Uterus (tissue), 4 donors: ENCODE measurements at places on chromosomes 4 and X. TPM values are rescaled to one million over a fixed set of nuclear protein-coding genes. Genes with fewer than 3 reads are reported as not detected.
A peak's percentile ranks its signal among the peaks of the same experiment; 100 is the strongest.

DNA sequence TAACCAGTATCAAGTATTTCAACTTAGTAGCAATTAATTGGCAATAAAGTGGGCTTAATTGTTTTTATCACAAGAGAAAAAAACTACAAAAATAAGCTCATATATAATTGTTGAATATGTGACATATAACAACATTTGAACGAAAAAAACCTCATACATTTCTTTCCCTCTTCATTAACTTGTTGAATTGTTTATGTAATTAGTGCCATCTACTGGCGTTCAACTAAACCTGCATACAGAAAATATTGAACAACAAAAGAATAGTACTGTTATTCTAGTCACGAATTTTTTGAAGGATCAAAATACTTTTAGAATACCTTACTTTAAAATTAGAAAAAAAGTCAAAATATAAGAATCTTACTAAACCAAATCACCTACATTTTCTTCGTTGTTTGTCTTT lies 586.5 kb upstream of the FTHL17 start:
- no peak for DNase-seq

MRFAP1 gene
- total RNA-seq: 218 TPM

DNA sequence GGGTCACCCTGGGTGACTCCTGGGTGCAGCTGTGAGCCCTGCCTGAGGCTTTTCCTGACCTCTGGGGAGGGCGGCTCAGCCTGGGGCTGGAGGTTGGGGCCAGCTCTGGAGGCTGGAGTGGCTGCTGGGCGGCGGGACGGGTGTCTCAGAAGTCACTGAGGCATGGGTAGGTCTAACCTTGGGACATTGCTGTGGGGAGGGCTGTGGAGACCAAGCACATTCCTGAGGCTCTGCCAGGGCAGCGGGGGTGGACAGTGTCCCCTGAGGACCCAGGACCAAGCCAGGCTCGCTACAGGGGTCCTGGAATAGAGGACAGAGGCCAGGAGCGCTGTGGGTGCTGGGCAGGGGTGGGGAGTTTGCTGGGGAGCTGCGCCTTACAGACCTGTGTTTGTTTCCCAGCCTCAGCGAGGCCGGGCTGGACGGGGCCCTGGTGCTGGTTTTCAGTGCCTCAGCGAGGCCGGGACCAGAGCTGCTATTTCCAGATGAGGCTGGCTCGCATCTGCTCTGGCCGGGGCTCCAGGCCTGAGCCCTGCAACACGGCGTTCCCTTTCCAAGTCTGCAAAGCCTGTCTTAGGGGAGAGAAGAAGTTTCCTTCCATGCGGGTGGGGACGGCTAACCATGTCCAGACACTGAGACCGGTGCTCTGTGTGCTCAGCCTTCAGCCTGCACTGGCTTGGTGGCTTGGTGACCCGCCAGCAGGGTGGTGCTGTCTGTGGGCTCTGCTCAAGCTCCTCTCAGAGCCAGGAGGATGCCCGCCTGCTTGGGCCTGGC lies 3.0 kb upstream of the SLC25A6 start:
- peak; percentile 15 for DNase-seq

- DNase-seq: no peak
These were observed 63.0 kb upstream of the AR start for GRCh38 chrX:67480789-67481188.

DNA sequence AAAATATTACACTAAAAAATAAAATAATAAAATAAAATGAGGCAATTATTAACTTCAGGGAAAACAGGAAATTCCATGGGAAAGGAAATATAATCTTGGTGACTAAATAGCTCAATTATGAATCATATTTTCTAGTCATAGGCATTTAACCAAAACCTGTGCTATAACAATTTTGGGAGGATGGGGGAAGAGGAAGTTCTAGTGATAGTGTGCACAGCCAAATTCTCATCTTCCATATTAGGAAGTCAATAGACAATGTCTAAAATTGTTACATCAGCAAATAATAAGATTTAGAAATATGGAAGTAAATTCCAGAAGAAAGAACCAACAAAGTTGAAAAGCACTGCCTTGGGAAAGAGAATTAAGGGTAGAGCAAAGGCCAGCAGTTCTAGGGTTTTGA lies 2.8 kb downstream of the AWAT2 start:
- DNase-seq: no peak

DNA sequence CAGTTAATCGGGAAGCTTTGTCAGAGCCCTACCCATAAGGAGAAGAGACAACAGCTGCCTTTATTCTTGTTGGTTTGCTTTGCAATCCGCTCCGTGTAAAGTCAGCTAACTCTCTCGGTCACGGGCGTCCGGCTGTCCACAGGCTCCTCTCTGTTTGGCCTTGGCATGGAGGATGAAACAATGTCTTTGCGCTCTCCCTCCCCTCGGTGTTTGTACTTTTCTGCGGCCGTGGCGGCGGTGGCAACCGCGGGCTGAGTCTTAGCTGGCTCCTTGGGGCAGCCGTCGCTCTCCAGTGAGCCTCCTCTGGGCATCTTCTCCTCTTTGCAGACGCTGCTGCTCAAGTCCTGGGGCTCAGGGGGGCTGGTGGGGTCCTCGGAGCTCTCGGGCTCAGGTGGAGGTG lies 10.6 kb upstream of the IRAK1 start:
- DNase-seq: no peak

DNA sequence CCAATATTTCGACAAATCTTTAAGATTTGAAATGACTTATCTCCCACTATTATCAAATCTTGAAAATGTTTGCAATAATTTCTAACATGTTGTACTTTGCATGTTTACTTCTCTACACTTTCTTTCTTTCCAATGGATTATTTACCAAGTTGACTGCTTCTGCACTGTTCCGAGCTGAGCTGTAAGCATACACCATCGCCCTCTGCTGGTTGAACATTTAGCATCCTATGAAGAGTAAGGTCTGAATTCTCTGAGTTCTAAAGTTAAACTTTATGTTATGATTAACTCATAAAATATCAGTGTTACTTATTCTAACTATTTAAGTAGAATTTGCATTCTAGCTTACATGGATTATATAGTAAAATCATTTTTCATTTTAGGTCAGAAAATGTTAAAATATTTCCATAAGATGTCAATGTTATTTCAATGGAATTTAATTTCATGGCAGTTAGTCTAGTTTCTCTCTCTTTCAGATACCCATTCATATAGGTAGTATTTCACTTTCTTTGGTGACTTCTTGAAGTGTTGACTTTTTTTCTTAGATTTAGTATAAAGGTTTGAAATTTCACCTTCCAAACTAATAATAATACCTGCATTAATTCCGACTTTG lies 137.4 kb downstream of the DKK2 start:
- no peak for DNase-seq

DNA sequence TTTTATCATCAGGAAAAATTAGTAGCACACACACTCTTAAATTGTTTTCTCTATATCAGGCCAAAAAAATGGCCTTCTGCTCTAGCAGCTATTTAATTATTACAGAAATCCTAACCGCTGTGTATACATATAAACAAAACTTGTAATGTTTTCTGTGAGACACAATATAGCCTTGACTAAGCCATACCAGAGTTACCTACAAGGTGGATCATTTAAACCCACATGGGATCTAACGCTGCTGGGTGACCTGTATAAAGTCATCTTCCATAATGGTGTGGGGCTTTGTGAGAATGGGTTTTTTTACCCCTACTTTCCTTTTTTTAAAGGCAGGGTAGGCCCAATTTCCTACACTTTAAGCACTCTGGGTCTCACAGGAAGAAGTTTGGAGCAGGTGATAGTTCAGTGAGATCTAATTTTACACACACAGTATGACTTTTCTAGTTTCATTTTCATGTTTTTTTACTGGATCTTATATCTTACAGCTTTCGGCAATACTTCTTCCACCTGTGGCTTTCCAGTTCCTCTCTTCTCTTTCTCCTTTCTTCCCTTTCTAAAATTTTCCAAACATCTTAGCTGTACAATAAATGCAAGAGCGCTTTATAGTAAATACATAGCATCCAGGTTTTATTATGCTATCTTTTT lies 66.9 kb upstream of the MMAA start:
- no peak for DNase-seq

DNA sequence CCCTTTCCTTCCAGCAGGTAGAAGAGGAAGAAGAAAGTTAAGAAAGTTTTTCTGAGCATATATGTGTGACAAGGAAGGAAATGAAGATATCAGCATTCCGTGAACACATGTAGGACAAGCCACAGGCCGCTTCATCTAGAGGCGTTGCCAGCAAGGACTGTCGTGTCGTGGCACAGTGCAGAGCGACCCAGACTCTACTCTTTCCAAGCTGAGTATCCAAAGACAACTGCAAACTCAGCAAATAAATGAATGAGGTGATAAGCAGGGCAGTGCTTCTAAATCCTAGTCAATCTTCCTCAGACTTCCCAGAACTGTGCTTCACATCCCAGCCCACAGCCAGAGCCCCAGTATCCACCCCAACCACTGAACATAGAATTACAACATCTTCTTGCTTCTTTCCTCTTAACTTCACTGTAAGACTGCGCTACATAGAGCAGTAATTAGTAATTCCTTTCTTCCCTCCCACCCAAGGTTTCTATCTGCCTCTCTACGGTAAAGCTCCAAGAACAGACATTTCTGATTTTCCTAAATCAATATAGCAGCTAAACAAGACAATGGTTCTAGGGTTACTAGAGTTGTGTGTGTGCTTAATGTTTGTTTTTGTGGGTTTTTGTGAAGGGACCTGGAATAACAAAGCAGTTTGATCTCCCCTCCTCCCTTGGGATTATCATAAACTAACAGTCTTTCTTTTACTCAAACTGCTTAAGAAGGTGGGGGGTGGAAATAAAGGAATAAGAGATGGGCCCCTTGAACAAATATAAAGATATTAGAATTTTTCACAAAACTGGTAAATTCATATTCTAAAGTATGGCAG lies 71.6 kb downstream of the PAPSS1 start:
- no peak for DNase-seq

DNA sequence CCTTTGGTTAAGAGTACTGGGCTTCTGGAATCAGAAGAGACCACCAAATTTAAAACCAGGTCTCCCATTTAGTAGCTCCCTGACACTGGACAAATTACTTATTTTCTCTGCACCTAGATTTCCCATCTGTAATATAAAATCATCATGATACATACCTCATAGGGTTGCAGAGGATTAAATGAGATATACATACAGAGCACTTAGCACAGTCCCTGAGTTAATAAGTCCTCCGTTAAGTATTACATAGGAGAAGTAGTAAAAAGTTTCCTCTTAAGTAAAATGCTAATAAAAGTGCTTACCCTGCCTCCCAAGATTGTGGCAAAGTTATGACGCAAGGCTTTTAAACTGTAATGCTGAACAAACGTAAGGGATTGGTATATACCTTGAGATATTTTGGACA lies 539 bp upstream of the CHIC1 start:
- no peak for DNase-seq

DNA sequence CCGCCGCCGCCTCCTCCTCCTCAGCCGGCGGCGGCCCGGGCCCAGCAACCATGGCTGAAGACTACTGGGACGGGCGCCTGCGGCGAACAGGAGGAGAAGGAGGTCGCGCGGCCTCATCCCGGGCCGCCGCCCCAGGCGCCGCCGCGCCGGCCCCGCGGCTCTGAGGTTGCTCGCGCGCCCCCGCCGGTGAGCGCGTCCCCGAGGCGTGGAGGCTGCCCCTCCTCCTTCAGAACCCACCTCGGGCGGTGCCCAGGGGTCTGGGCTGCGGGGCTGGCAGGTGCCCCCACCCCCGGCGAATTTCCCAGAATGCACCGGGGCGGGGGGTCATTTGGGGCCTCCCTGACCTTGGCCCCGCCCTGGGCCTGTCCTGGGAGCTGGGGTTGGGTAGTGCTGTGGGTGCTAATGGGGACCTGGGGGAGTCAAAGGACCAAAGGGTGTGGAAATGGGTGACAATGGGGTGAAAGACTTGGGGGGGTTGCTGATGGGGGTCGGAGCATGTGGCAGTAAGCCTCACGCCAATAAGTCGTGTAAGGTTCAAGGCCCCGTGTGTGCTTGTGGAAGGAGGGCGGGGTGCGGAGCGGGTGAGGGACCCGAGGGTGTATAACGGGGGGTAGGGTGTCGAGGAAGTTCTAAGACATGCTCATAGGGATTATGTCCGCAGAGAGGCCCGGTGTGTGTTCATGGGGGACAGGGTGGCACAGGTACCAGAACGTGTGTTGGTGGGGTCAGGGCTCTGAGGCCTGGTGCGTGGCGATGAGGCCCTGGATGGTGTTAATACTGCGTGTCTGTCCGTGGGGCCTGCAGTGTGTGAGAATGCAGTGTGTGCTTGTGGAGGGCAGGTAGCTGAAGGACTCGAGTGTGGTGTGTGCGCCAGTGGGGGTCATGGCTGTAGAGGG lies 687 bp downstream of the CDK16 start:
- DNase-seq: peak; percentile 49

GRCh38 chr4:97073194-97073593 lies 1070.1 kb downstream of the STPG2 start:
- no peak for DNase-seq

DNA sequence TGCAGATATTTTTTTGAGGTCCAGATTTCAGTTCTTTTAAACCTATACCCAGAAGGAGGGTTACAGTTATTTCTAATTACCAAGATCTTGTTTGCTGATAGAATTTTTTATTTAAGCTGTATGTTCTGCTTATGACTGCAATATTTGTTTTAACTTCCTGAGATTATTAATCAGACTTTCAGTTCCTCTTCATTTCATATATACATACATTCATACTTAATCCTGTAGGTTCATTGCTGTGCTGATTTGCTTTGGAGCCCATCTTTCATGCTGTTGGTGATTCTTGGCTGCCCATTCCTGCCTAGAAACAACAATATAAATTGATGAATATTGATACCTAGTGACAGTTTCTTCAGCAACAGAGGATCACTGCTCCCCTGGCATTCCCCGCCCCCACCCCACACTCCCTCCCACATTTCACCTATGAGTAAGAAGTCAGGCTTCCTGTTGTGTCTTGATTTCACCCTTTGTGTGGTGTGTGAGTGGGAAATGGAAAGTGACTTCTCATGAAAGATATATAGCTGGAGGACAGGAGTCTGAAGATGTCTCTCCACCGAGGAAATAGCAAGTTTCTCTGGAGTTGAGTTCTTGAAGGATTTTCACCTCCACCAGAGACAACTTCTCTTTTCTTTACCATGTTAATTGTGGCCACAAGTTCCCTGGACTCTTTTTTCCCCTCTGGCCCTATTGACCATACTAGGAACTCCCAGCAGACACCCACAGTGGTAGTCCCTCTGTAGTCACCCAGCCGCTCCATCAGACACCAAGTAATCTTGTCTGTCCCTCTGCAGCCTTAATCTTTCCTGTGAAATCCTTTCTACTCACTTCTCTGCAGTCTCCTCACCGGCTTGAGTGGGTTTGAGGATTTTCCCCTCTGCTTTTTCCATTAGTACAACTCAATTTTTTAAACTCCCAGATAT lies 118.4 kb downstream of the ASB9 start:
- no peak for DNase-seq

DNA sequence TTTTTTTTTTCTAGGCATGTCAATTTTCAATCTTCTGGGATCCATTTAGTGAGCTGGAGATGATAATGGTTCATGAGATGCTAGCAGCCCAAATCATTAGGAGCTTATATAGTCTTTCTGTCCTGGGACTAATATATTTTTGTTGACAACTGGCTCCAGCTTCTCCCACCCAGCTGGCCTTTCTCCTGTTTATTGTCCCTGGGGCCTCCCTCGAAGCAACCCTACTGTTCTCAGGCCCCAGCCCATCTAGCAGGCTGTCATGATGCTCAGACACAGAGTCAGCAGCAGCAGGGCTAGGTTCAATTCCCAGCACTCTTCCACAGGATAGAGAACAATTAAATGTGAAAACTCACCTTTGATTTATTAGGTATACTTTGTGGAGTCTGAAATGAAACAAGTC lies 127.6 kb upstream of the MID1 start:
- no peak for DNase-seq

TBC1D8B gene
- total RNA-seq: 5.3 TPM

- no peak for DNase-seq
These were observed 495.2 kb downstream of the PDGFC start for GRCh38 chr4:156476359-156476758.
